GM13976 (cell line): ENCODE measurements at places on chromosomes 12 and 14.

DNA sequence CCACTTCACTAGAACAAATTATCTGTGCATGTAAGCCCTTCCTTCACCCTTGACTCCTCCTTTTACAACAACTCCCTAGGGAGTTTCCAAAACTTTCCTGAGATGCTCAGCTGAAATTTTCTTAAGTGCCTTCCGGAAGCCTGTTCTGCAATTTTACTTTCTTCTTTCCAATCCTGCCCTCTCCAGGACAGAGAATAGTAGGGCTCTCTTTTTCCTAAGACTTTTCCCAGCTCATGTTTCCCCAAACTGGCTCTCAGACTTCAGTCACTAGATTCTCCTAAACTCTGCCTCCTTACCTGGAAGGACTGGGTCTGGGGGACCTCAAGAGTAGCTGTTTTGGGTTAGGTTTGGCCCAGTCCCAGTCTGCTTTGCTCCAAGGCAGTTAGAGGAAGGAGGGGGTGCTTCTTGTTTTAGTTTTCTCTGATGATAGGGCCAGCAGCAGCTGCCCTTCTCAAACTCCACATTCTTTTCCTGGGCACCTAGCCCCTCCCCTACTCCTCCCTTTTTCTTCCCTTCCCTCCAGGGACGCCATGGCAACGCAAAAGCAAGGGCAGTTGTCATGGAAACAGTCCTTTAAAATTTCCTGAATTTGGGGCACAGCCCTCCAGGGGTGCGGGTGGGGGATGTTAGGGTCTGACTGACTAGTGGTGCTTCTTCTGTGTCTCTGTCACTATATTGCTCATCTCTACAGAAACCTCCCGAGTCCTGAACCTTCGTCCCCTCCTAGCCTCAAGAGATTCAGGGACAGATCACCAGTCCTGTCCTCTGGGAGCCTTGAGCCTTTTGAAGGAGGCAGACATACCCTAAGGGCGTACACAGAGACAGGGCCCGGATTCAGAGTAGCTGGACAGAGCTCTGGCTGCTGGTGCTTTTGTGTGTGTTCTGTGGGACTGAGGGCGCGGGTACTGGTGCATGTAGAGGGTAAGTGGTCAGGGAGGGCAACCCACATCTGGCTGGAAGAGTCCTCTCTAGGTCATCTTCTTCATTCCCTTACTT, 17.0 kb downstream of the PPP1R1A start:
- no peak for DNase-seq

DNA sequence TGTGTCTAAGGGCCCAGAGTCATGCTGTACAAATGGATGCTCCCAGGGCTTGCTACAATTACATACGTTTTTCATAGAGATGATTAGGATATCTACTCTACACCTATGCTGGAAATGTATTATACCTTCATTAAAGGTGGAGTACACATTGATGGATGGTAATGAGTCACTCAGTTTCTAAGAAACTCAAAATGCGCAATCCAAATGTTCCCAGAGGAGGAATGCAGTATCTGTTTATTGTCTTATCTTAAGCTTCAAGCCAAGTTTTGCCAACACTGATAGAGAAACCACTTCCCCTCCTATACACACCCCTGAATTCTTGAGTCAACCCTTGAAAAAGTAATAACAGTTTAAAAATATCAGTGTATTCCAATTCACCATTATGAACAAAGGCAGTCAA, 266.6 kb upstream of the FAR2 start:
- DNase-seq, result no peak

- DNase-seq, result no peak
Observed at GRCh38 chr14:34684578-34684977, 29.8 kb downstream of the CFL2 start.

DNA sequence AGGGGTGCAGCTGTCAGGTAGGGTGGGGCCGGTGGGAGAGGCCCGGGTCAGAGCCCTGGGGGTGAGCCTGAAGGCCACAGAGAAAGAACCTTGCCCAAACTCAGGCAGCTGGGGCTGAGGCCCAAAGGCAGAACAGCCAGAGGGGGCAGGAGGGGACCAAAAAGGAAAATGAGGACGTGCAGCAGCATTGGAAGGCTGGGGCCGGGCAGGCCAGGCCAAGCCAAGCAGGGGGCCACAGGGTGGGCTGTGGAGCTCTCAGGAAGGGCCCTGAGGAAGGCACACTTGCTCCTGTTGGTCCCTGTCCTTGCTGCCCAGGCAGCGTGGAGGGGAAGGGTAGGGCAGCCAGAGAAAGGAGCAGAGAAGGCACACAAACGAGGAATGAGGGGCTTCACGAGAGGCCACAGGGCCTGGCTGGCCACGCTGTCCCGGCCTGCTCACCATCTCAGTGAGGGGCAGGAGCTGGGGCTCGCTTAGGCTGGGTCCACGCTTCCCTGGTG, 10.5 kb downstream of the MMP14 start:
- DNase-seq, result peak; percentile 29

DNA sequence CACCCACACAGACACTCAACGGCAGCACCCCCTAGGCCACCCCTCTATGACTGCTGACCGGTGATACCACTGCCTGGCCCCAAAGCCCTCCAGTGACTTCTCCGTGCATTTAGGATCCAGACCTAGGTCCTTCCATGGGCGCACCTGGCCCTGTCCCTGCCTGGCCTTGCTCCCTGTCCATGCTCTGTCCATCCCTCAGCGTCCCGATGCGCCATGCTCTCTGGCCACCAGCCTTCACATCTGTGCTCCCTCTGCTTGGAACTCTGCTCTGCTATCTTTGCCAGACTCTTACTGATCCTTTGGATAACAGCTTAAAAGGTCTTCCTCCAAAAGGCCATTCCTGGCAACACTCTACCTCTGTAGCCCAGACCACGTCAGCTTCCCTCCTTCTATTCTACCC, 25.4 kb upstream of the HDAC7 start:
- no peak for DNase-seq

DNA sequence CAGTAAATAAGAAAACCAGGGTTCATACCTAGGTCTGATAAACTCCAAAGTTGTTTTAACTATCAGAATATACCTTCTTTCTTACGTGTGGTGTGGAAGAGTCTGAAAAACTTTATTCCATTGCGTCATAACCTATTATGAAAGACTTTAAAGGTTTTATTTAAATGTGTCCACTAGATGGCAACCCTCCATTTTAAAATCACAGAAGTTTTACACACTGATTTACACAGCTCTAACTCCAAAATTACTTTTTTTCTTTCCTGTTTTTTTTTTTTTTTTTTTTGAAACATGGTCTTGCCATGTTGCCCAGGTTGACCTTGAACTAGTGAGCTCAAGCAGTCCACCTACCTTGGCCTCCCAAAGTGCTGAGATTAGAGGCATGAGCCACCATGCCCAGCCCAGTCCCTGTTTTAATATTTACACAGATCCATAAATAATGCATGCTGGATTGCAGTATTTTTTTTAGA, 17.3 kb upstream of the TMPRSS12 start:
- DNase-seq, result peak; percentile 44

DNA sequence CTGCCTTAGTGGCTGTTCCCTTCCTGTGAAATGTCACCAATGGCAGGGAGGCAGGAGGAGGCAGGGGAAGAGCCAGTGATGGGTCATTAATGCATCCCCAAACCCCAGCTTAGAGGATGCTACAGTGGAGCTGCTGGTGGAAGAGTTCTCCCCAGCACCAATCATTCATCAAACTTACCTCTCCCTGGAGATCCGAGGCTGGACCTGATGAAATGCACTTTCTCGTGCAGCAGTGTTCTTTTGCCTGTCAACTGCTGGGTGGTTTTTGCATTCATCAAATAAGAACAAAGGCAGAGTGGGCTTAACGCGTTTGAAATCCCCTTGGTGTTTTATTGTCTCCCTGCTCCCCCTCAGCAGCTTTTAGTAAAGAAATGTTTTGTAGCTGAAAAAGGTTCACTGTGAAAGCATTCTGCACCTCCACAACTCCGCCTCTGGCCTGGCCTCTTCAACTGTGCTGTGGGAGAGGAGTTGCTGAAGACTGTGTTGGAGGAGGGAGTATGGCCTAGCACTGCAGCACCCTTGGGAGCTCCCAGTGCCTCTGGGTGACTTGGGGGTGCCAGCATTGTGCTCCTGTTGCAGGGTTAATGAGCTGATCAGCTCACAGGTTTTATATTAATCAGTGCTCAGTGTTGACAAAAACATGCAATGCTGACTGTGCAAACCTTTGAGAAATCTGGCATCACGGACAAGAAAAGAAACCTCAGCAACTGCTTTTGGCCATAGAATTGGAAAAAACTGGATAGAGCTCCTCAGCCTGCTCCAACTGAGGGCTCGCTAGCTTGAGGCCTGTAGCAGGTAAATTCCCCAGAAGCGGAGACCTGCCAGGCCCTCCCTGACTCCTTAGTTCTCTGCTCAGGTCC, 14.4 kb downstream of the TSPAN9 start:
- DNase-seq, result no peak

GRCh38 chr12:3077572-3078081, 448 bp downstream of the TSPAN9 start:
- DNase-seq, result peak; percentile 44

DNA sequence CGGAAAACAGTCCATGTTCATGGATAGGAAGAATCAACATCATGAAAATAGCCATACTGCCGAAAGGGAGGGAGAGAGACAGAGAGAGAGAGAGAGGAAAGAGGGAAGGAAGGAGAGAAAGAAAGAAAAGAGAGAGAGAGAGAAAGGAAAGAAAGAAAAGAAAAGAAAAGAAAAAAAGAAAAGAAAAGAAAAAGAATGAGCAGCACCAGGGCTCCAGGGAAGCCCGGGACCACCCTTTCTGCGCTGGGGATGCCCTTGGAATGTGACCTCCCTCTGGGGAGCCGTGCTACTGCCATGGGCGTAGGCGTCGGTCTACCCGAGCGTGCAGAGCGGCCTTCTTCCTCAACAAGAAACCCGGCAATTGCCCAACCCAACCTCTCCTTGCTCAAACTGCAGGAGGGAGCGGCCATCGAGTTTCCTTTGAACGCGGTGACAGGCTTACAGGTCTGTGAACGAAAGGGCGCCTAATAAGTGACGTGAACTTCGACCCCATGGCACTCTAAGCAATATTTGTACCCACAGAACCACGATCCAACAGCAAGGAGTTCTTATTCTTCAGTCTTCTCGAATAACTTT, 16.9 kb downstream of the OR6S1 start:
- peak; percentile 55 for DNase-seq

DNA sequence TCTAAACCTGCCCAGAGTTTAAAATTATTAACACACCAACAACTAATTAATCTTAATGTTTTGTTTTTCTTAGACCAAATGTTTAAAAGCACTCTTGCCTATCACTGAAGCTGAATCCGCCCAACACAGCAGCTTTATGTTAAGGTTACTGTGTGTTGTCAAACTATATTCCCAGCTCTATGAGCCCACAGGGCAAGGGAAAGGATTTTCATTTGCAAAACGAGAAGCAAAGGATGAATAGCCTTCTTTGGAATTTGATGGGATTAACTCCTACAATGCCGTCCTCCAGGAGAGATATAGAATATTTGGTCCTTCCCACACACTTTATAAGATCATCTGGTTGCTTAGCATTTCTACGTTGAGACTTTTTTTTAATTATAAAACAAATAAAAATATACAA, 43.7 kb downstream of the DUSP16 start:
- no peak for DNase-seq
